ENCODE measurements at places on chromosomes 6 and 20. TPM values are rescaled to one million over a fixed set of nuclear protein-coding genes. Genes with fewer than 3 reads are reported as not detected.

DNA sequence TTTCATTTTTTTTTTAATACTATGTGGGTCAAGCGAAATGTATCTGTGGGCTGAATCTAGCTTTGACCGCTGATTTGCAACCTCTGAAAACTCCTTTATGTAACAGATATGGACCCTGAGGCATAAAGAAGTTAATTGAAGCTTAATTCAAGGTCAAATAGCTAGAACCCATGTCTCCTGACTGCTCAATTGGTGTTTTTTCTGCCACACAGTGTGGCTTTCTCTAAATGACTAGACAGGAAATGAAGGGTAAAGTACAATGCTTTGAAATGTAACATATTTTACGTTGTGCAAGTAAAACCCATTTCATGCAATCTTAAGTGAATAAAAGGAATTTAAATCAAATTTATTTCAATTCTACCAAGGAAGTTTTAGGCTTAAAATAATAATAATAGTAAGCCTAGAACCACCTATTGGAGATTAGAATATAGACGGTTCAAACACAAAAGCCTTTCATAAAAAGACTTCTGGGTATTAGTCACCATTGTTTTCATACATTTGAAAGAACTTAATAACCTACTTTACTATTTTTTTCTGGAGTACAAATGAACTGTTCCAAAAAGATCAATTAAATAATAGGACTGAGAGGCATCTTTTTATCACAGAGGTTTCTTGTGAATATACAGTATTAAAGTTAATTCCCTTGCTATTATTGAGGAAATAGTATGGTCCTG lies 279.8 kb downstream of the EPHA7 start:
- no peak for DNase-seq

DNA sequence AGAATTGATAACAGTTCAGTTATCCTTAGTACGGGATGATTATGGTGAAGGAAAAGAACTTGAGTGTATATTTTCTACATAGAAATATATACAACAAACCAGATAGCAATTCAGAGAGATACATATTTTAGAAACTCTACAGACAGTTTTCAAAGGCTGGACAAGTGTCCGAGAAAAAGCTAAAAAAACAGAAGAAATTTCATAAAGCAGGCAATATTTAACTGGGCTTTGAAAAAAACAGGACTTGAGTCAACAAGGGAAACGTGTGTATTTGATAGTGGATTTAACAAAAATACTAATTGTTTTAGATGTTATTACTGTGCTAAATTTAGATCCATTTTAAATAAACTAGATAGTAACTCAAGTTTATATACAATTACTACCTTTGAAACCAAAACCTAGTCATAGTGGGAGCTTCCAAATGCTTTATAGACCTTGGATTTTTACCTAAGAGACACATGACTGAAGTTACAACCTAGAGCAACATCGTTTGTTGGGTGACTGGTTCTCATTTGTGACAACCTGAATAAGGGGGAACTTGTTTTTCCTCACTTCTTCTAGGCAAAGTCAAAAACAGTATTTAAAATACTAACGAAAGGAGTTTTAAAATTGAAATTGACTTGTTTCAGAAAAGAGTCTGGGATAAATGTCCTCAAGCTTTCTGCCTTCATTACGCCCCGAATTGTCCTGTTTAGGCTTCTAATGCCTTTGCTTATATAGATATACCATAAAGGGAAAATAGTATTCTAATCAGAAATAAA lies 116.7 kb upstream of the PRSS16 start:
- no peak for DNase-seq

- DNase-seq, result no peak
These were observed 15.9 kb downstream of the KCNK5 start for GRCh38 chr6:39213195-39213920.

DNA sequence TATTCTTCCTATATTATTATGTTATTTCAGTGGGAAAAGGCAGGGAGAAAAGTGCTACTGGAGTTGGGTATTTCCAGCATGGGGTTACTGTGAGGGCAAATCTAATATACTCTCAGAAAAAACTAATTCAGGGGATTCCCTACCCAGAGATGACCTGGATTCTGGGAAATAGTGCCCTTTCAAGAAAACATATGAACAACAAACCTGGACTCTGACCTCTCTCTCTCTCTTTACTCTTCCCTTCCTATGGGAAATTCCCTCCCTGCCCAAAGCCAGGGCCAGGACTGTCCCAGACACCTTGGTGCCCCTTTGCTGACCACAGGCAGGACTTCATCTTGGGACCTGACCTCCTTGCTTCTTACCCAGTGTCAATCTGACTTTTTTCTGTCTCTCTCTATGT lies 1.6 kb upstream of the UBD start:
- DNase-seq, result no peak

Gene PLAGL1
- 2.5 TPM for polyA plus RNA-seq

- DNase-seq, result no peak
These were observed 69.5 kb downstream of the LCA5 start for GRCh38 chr6:79467716-79468115.

- no peak for DNase-seq
These were observed 7.5 kb downstream of the KIZ start for GRCh38 chr20:21133404-21133803.

DNA sequence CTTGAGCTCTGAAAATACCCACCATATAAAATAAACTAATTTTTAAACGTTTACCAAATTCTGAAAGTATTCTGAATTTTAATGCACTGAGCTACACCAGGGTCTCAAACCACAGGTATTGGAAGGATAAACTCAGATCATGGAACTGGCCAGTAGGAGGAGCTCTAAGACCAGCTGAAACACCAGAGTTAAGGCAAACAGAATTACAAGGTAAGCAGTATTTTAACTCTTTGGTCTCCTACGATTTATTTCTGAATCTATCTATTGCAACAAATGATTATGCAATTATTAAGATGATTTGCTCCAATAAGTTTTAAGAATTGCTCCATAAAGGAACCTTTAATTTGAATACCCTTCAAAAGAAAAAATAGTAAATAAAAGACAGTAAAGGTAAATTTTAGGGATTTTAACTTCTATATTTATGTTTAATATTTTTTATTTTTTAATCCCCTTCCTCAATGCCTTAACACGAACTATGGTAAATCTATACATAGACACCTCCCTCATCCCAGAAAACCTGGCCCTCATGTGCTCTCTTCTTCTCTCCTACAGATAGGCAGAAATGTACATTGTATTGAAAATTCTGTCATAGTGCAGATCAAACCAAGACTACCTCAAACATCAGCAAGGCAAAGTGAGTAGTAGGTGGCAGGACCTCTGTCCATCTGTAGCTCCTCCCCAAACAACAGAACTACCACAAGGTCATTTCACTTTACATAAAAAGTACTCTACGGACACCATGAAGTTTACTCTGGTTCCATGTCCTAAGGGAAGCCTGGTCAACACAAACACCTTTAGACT lies 58.4 kb downstream of the SMLR1 start:
- DNase-seq, result peak; percentile 17

Data from psoas muscle (tissue), 8 donors.